ENCODE measurements at places on chromosomes 7 and 10. TPM values are rescaled to one million over a fixed set of nuclear protein-coding genes. Genes with fewer than 3 reads are reported as not detected.

The EDRF1 gene
- 22.8 TPM for total RNA-seq

The RELN gene
- 899 TPM for total RNA-seq

The CCDC172 gene
- not detected for total RNA-seq

The NUTM2D gene
- 1.6 TPM for total RNA-seq

The ATOH7 gene
- not detected for total RNA-seq

The DKK1 gene
- 21.4 TPM for total RNA-seq

The TACR2 gene
- total RNA-seq = not detected

The METTL27 gene
- total RNA-seq = 2.9 TPM

The GRID1 gene
- not detected for total RNA-seq

The IFIT1B gene
- total RNA-seq = not detected

The SOSTDC1 gene
- not detected for total RNA-seq

The ELOVL3 gene
- not detected for total RNA-seq

The LIPN gene
- total RNA-seq = not detected

The OGDHL gene
- total RNA-seq = 0.16 TPM

The FAM131B gene
- total RNA-seq = 0.44 TPM

The NEURL1 gene
- 0.06 TPM for total RNA-seq

The FAM25A gene
- not detected for total RNA-seq

The CACUL1 gene
- total RNA-seq = 38.1 TPM

The SP4 gene
- 8.9 TPM for total RNA-seq

The PILRA gene
- total RNA-seq = 0.06 TPM

The VSIR gene
- 25.6 TPM for total RNA-seq

The KLLN gene
- 0.16 TPM for total RNA-seq

The ST8SIA6 gene
- 0.16 TPM for total RNA-seq

The ADCYAP1R1 gene
- not detected for total RNA-seq

The GJD4 gene
- total RNA-seq = not detected

The IDE gene
- 17.5 TPM for total RNA-seq

The CLDN4 gene
- 0.06 TPM for total RNA-seq

The RAB18 gene
- total RNA-seq = 53.9 TPM

The EGR2 gene
- total RNA-seq = under 0.01 TPM

The SPAG6 gene
- total RNA-seq = not detected

The SFTPD gene
- not detected for total RNA-seq

The ZNF107 gene
- total RNA-seq = 1.5 TPM

The CTNNA3 gene
- not detected for total RNA-seq

The IKZF1 gene
- total RNA-seq = not detected

The CD36 gene
- 288 TPM for total RNA-seq

The CHST3 gene
- total RNA-seq = 6.1 TPM

The CALCR gene
- not detected for total RNA-seq

The AVPI1 gene
- total RNA-seq = 1.3 TPM

The LRIT1 gene
- total RNA-seq = not detected

The DGKB gene
- not detected for total RNA-seq

The CFAP70 gene
- 0.25 TPM for total RNA-seq

The CALHM1 gene
- not detected for total RNA-seq

The SLC25A13 gene
- total RNA-seq = 30.3 TPM

The DLX6 gene
- total RNA-seq = not detected

The FBXW4 gene
- total RNA-seq = 33.2 TPM

The HIPK2 gene
- 13.5 TPM for total RNA-seq

The ABCC2 gene
- total RNA-seq = 0.65 TPM

The BAMBI gene
- total RNA-seq = 1.6 TPM

The RET gene
- total RNA-seq = not detected

The GGCT gene
- 30.6 TPM for total RNA-seq

The MYL10 gene
- total RNA-seq = not detected

The AGAP3 gene
- total RNA-seq = 63.9 TPM

The KIAA1217 gene
- 28.7 TPM for total RNA-seq

The SDK1 gene
- 0.94 TPM for total RNA-seq

The ASIC3 gene
- 0.16 TPM for total RNA-seq

The NPFFR1 gene
- total RNA-seq = not detected

The PRKG1 gene
- total RNA-seq = 10.1 TPM

The TET1 gene
- 0.69 TPM for total RNA-seq

The HABP2 gene
- not detected for total RNA-seq
